ENCODE measurements at places on chromosomes 2 and 18.

DNA sequence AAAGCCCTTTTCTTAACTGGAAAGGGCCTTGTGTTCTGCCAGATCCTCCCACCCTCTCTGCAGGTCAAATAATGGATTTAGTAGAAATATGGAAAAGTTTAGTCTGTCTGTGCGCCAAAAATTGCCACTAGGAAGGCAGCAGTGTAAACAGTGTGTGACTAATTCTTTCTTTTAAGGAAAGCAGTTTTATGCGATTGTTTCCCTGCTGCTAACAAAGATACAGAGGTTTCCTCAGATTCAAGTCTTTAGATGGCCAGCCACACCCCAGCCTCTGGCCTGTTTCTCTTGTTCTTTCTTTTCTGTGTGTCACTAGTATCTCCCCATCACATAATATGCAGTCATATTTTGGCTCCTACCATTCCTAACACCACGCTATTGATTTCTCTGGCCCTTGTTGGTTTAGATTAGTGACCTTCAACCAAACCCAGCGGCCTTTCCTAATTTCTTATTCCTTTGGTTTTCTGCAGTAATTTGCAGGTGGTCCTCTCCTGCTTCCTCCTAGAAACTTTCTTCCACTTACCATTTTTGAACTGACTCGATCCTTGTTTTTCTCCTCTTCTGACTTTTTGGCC lies 157.4 kb downstream of the LTBP1 start:
- no peak for DNase-seq

- DNase-seq, result no peak
Observed at GRCh38 chr2:217510771-217511291, 492.0 kb downstream of the TNS1 start.

GRCh38 chr2:68193144-68193543 lies 35.5 kb downstream of the PNO1 start:
- no peak for DNase-seq

DNA sequence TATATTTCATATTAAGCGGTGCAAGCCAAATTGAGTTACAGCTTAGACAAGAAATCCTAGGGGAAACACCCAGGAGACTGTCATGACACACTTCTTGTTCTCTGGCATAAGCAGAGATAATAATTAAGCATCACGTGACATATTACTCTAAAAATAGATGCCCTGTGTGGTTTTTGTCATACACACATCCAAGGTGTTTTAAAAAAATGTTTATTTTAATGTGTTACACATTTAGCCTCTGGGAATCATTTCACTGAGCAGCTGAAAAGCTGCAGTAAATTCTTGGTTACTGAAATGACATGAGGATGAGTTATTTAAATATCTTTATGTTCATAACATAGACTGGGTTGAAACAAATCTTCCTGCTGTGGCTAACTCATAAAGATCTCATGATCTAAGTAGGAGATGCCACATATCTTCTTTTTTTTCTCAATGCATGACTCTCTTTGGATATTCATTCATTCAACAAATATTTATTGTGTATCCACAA lies 38.0 kb upstream of the ERMN start:
- no peak for DNase-seq

DNA sequence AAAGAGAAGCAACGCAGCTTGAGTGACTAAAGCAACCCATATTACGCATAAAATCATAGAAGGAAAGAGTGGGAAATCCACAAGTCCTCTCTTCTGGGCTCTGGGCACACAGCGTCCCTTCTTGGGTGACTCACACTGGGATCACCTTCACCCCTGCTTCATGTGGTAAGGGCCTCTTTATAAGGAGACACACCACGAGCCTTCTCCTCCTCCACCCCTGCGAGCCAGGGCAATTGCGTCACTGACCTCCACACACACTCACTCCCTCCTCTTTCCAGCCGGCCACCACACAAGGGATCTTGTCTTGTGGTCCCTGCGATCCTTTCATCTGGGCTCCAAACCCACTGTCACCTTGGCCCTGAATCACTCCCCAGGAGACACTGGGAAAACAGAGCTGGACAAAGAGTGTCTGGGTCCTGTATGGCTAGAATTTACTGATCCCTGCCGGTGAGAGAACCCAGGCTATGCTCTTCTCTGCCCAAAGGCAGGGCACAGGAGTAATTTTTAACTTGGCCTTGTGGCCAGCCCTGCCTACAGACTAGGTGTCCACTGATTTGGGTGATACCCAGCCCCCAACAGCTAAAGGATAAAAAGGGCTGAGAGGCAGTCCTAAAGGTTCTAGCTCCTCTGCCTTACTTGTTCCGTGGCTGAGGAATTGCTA lies 35.3 kb downstream of the NHEJ1 start:
- no peak for DNase-seq

GRCh38 chr2:29039718-29040480 lies 34.4 kb downstream of the PCARE start:
- DNase-seq, result peak; percentile 18

DNA sequence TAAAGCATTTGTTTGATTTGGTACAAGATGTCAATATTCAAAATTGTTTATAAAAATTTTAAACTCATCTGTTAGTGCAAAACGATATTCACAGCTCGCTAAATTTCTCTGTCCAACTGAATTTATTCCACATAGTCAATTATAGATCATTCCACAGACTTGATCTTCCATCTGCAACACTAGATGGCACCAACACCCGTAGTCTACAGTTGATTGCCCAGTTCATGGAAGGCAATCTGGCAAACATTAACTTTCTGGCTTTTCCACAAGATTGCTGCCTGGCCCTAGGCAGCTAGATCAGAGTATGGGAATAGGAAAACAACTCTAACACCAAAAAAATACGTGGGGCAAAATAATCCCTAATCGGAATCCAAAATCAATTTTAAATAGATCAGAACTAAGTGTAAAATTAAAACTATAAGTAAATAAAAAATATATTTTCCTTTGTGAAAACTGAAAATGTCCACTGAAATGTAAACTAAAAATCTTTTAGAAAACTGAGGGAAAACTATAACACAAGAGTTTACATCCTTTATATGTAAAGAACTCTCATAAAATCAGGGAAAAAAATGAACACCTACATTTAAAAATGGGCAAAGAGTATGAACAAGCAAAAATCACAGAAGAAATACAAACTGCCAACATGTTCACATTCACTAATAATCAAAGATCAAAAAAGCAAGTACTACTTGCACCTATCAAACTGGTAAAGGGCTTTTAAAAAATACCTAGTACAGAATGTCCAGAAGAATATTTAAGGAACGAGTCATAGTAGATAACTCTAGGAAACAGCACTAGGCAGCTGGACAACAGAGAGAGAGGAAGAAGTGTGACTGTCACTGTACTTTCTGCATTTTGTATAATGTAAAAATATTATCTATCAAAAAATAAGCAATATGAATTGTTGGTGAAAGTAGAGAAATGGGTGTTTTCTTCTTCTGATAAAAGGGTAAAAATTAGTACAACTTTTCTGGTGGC lies 35.0 kb downstream of the RTN4 start:
- no peak for DNase-seq

- DNase-seq, result no peak
Observed at GRCh38 chr2:99492721-99493120, 2.9 kb upstream of the REV1 start.

DNA sequence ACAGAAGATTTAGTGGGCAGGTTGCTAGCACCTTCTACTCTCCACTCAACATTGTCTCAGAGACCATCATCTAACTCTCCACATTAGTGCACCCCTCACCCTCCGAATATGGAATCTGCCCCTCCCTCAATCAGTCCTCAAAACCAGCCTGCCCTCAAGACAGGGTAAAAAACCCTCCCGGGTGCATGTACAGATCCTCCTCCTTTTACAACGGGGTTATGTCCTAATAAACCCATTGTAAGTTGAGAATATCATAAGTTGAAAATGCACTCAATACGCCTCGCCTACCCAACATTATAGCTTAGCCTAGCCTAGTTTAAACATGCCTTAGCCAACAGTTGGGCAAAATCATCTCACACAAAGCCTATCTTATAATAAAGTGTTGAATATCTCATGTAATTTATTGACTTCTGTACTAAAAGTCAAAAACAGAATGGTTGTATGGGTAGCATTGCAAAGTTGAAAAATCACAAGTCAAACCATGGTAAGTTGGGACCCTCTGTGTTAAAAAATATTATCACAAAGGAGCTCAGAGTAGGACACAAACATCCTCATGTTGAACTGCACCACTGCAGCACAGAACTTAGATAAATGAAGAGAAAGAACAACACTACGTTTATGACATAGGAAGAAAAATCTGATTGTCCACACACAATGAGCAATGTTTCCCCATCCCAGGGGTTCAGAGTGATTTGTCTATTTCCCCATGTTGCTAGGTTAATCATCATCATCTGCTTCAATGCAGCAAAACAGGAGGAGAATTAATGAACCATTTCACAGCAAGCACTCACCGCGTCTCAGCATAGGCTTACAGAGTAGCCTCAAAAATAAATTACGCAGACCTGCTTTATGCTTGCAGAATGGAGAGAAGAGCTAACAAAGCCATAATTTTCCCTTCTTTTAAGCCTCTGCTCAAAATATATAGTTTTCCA lies 184.1 kb upstream of the ARL4C start:
- DNase-seq, result no peak

GRCh38 chr2:144412709-144413108 lies 107.2 kb downstream of the ZEB2 start:
- DNase-seq, result no peak

GRCh38 chr2:18626256-18626668 lies 36.9 kb upstream of the NT5C1B start:
- DNase-seq, result no peak

DNA sequence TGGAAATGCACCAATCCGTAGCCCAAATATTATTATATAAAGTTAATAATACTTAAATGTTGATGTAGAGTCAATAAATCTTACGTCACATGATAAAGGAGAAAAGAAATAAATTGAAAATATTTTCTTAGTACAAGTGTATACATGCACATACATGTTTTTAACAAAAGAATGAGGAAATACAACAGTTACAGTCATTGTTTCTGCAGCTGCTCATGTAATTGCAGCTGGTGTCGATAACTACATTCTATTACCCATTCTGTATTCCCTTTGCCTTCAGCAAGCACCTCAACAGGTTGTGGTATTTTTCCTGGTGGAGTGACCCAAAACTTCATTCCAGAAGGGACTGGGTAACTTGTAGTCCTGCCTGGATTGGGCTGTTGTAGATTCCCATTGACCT lies 377.8 kb upstream of the FSIP2 start:
- no peak for DNase-seq

GRCh38 chr2:43943809-43944452 lies 51.9 kb downstream of the LRPPRC start:
- no peak for DNase-seq

DNA sequence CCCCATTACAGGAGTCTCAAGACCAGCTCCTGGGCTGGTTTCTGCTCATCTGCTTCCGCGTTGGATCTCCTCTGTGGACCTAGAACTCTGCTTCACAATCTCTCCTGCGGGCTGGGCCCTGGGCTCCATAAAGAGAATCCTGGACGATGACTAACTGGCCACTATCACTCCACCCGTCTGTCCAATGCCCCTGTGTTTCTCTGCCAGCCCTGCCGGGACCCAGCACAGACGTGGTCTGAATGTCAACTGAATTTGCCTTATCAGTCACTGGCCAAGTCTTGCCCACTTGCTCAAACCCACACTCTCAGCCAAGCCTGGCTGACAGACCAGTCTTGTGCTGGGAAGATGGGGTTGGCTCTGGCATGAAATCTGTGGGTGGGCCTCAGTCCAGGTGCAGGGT lies 17.4 kb downstream of the KIF3C start:
- peak; percentile 47 for DNase-seq

DNA sequence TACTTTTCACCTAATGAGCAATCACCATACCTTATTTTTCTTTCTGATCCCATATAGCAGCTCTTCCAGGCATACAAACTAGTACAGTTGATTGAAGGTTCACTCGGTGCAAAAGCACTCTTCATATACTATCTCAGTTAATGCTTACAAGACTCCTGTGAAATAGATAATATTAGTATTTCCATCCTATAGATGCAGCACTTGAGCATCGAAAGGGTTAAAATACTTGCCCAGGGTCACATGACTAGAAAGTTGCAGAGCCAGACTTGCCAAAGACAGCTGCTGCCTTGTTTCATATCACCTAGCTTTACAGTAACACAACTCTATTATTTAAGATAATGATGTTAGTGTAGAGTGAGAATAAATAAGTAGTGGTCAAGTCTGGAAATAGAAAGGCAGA lies 466.0 kb upstream of the TNP1 start:
- no peak for DNase-seq

Data from posterior vena cava (tissue), 2 donors.